CD4-positive, alpha-beta T cell treated with Interleukin-6 at 100 ng/mL for 8 hours (primary cell): ENCODE measurements at places on chromosomes 4 and X.

GRCh38 chrX:132737743-132738142 lies 220.7 kb downstream of the HS6ST2 start:
- peak; percentile 25 for DNase-seq

DNA sequence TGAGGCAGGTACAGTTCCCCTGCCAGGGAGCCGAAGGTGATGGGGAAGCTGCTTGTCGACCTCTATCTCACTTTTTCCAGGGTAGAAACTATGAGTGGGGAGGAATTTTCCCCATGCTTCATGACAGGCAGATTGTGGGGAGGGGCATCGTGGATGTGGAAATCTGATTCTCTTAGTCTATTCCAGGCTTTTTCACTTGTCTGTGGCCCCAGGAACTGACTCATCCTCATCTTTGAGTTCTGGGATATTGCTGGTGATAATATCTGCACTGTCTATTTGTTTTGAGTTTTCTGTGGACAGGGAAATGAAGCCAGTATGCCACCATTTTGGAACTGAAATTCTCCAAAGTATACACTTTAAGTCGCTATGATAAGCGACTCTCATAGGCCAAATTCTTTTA lies 7.6 kb upstream of the TLR2 start:
- no peak for DNase-seq

GRCh38 chrX:109918753-109919152 lies 84.2 kb upstream of the TMEM164 start:
- no peak for DNase-seq

DNA sequence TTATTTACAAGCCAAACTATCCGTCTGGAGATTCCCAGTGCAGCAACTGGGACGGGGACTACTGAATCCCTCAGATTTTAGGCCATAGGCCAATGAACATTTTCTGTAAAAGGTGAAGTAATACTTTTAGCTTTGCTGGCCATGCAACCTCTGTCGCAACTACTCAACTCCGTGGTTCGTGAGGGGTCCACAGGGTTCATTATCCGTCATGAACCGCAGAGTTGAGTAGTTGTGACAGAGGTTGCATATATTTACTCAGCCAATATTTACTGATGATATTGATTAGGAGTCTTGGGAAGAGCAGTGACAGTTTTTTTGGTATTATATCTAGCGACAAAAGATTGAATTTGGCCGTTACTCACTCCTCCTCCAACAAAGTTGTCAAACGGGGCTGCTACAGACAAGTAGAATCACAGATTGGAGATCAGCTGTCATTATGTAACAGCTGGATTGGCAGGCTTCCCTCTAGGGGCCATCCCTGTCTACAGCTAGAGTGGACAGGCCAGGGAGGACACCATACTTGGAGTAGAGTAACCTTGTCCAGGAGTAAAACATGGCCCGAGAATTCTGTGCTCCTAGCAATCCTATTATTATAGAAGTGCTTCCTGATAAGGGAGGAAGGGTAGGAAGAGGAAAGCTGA lies 37.2 kb upstream of the CD38 start:
- no peak for DNase-seq

- peak; percentile 30 for DNase-seq
Measured at GRCh38 chr4:83108101-83108861, 6.2 kb downstream of the PLAC8 start.

DNA sequence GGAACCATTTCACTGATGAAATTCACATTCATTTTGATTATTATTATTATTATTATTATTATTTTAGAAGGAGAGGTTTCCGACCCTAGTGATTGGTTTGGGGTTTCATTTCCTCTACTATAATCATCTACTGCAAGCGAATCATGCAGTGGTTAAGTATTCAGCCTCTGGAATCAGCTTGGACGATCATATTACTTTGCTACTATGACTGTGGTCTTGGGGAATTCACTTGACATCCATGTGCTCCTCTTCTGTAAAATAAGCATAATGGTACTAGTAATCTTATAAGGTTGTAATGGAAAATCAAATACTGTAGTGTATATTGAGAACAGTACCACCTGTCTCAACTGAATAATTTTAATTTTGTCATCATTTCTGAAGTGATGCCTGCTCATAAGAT lies 132.1 kb upstream of the SLC4A4 start:
- no peak for DNase-seq

DNA sequence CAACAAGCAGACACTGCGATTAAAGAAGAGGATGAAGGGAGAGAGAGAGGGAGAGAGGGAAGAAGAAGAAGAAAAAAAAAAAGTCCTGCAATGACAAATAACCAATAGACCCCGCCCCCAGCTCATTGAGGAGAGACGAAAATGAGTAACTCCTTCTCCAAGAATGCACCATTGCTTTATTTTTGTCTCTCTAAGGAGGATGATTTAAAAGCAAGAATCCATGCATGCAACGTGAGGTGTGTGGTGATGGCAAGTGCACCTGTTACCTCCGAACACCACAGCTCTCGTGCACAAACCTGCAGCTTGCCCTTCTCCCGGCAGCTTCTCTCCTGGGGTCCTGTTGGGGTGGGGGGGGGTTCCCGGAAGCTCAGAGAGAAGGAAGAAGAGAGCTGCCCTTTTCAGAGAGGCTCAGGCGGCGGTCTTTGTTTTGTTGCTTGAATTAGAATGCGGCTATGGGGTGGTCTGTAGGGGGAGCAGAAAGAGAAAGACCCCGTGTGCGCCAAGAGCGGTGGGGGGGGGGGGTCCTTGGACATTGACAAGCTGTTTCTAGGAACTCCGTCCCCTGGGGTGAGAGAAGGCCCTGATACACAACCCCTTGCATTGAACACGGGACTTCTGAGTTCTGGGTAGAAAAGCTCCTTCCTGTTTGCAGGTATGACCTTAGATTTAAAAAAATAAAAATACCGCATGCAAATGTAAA lies 100.7 kb downstream of the CRLF2 start:
- no peak for DNase-seq

DNA sequence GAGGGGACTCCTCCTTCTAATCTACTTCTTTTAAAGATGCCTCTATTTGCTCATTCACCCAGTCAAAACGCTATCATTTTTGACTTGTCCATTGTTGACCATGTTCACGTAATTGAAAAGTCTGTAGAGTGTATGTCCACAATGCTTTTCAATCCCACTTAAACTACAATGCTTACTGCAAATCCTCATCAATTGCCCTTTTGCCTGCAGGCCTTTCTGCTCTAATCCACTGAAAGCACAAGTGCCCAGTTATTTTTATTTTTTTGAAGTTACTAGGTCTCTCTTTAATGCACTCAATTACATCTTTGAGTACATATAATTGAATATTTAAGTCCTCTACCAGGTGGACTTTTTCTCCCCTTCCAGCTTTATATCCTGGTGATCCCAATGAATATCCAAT lies 437.4 kb downstream of the PDGFC start:
- DNase-seq = no peak

GRCh38 chr4:173504181-173504503 lies 25.9 kb downstream of the HAND2 start:
- no peak for DNase-seq

- DNase-seq = no peak
Measured at GRCh38 chr4:76755756-76756155, 142.2 kb downstream of the SOWAHB start.

GRCh38 chr4:3409571-3410091 lies 32.1 kb upstream of the HGFAC start:
- no peak for DNase-seq

DNA sequence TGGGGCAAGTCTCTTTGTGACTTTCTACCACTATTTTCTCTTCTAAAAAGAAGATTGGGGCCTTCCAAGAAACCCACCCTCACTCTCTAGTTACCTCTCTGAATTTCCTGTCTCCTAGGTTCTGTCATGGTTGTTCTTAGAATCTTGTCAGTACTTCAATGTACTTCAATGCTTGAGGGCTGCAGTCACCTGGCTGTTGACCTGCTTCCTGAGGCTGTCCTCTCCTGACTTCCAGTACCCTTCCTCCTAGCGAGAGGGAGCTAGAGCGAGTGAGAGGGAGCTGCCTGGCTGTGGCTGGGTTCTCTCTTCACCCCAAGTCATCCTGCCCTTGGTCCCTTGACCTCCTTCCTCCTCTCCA lies 17.7 kb downstream of the CD99L2 start:
- no peak for DNase-seq
